ENCODE measurements at places on chromosomes 13 and 19.

GRCh38 chr19:7482584-7483439 is 6.0 kb downstream of the PEX11G start:
- no peak for DNase-seq

DNA sequence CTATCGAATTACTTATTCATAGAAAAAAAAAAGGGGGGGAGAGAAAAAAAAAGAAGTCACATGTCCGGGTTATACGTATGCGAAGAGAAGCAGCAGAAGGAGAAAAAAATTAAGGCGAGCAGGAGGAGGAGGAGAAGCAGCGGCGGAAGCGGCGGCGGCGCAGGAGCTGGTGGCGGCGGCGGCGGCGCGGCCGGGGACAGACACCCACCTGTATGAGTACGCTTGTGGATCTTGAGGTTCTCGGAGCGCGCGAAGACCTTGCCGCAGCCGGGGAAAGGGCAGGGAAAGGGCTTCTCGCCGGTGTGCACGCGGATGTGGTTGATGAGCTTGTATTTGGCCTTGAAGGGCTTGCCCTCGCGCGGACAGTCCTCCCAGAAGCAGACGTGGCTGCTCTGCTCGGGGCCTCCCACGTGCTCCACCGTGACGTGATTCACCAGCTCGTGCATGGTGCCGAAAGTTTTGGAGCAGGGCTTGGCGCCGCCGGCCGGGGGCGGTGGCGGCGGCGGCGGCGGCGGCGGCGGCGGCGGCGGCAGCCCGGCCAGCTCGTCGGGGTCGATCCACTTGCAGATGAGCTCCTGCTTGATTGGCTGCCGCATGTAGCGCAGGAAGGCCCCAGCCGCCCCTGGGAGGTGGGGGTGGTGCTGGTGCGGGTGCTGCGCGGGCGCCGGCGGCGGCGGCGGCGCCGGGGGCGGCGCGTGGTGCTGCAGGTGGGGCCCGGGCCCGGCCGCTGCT is 1.5 kb downstream of the ZIC5 start:
- no peak for DNase-seq

DNA sequence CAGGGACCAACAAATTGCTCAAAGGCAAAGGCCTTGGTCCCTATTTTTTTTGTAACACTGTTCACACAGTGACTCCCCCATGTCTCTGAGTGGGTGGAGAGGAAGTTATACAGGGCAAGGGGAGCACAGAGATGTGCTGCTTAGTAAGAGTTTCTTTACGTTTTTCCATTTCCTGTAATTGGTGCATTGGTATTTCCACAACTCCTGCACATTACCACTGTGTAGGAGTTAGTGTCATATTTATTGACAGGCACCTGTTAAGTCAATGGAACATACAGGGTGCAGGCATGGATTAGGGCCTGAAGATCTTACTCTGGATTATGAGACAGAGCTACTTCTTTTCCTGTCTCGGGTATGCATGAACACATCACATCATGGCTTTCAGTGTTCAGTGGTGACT is 45.2 kb downstream of the SOX21 start:
- DNase-seq = no peak

- DNase-seq = no peak
These were observed 438.3 kb downstream of the RFC3 start for GRCh38 chr13:34256236-34256635.

- DNase-seq = no peak
These were observed 15.2 kb downstream of the DCUN1D2 start for GRCh38 chr13:113475280-113475679.

DNA sequence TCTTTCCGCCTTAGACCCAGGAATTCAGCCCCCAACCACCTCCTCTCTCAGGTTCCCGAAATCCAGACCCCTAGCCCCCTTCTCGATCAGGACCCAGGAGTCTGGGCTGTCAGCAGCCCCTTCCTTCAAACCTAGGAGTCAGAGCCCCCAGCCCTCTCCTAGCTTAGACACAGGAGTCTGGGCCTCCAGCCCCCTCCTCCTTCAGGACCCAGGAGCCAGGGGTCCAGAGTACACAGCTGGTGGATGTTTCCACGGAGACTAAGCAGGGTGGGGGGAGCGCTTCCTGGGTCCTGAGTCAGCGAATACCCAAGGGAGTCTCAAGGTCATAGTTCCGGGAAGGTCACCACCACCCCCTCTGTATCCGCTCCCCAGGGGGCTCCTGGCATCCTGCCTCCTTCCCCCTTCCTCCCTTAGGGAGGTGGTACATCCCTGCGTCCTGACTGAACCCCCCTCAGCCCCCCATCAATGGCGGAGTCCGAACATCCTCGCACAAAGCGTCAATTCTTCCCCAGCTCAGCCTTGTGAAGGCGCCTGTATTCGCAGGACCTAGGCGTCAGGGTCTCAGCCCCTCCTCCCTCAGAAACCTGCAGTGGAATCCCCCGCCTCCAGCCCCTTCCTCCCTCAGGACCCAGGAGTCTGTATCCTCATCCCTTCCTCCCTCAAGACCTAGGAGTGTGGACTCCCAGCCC is 4.6 kb downstream of the CADM4 start:
- DNase-seq = no peak

GRCh38 chr19:42512743-42513304 is 15.5 kb downstream of the CEACAM1 start:
- DNase-seq = no peak

DNA sequence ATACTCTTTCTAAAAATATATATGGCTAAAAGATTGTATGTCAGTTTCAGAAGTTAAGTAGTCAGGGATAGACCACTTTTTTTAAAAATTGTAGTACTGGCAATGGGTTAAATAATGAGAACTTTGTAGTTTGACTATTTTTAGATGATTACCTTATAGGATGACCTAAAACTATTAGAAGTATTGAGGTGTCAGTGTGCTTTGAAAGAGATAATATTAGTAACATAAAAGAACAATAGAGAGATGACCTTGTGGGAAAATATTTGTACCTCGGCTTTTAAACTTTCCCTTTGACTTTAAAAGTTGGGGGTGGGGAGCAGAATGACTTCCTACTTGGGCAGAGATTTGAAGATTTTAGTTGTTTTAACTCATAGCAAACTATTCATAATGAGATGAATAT is 48.3 kb downstream of the SLAIN1 start:
- no peak for DNase-seq

DNA sequence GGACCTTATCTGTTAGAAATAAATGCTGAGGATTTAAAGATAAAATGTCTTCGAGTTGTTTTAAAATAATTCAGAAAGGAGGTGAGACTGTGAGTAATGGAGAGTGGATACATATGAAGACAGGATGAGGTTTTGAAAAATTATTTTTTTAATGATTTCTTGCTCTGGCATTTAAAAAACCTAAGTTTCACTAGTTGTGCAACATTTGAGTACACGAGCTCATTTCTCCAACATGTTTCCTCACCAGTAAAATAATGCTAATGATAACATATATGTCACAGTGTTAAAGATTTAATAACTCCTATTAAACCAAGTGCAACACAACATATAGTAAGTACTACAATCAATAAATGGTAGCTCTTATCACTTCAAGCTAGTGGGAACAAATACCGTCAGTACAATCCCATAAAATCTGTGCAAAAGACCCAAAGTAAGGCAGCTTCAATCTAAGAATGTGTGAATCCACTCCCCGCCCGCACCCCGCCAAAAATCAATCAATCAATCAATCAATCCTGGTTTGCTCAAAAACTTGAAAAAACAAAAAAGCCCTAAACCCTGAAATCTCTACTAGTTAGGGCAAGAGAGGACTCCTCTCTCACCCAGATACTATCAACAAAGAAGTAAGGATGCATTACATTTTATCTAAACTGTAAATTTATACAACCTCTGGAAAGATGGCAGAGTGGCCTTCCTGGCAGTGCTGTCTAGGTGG is 1.3 kb downstream of the ALG5 start:
- no peak for DNase-seq

- no peak for DNase-seq
These were observed 50.5 kb downstream of the ATP7B start for GRCh38 chr13:51960766-51961165.

DNA sequence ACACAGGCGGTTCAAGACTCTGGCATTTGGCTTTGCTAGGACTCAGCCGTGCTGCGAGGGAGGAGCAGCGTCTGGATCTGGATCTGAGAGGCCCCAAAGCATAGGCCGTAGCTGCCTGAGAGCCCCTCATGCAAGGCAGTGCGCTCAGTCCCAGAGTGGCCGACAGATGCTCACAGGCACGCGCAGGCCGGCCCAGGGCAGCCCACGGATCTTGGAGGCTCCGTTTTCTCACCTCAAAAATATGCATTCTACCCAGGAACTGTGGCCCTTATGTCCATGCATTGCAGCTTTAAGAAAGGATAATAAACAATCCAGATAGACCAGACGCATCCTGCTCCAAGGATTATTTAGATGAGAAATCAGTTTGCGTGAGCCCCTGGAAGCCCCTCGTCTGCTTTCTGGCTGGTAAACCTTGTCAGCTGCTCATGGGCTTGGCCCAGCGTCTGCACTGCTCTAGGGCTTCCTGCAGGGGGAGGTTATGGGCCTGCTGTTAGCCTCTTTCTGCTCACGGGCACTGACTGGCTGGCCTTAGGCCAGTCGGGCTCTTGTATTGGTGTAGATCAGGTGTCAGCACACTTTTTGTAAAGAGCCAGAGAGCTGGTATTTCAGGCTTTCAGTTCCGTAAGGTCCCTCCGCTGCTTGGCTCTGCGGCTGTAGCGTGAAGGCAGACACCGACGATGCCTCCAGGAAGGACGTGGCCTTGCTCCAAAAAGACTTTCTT is 24.2 kb downstream of the TEX29 start:
- no peak for DNase-seq

DNA sequence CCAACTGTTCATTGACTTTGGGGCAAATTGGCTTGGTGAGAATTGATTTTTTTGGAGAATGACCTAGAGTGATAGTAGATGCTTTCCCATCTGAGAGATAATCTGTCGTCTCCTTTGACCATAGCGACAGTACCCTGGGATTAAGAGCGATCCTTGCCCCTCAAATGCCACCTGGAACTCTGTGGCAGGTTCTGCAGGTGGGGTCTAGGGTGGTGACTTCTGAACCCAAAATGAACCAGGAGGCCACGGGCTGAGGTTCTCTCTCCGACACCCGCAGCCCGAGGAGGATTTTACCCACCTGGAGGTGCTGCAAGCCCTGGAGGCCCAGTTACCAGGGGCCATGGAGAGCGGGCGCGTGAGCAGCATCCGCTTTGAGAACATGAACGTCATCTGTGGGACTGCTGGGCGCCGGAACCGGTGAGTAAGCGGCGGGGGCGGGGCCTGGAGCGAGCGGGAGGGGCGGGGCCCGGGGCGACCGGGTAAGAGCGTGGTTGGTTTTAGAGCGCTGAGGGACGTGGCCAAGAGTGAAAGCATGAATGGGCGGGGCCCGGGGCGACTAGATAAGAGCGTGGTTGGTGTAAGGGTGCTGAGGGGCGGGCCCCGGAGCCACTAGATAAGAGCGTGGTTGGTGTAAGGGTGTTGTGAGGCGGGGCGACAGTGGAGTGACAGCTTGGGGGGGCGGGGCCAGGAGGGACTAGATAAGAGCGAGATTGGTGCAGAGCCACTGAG is 8.6 kb downstream of the C19orf81 start:
- peak; percentile 69 for DNase-seq

DNA sequence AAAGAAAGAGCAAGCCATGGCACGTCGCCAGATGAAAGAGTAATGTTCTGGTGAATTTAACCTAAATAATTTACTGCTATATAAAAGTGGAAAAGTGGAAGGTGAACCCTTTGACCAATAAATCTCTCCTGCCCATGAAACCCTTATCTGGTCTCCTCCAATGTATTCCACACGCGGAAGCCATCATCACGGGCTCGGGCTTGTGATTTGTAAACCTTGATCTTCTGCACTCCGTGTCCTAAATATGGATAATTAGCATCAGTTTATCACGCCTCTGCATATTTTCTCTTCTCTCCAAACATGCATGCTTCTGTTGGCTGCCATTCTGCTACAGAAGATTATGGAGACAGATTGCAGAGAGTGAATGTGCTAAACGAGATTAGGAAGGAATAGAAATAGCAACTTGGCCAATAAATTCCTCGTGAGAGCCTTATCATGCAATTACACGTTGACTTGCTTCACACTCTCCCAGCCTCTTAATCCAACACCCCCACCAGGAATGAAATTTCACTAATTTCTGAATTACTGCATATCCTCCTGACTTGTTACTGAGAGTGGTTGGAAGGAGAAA is 34.5 kb downstream of the SOX1 start:
- no peak for DNase-seq

GRCh38 chr13:36297366-36298338 is at the start of gene CCDC169:
Gene CCDC169 (minus strand): TSS chr13:36297814. CDS start chr13:36297719, 95 bp downstream.
- DNase-seq = no peak
